ENCODE measurements at places on chromosomes 5 and 9. TPM values are rescaled to one million over a fixed set of nuclear protein-coding genes. Genes with fewer than 3 reads are reported as not detected.

CCDC183 gene
- 2.8 TPM for total RNA-seq

PCA3 gene
- 0.16 TPM for total RNA-seq

BAG1 gene
- 26.7 TPM for total RNA-seq

POU5F2 gene
- 6.9 TPM for total RNA-seq

PCDHGC4 gene
- 91.2 TPM for total RNA-seq

All from occipital lobe (tissue), 3 donors.